ENCODE measurements at places on chromosomes 12 and 14.
A peak's percentile ranks its signal among the peaks of the same experiment; 100 is the strongest.

DNA sequence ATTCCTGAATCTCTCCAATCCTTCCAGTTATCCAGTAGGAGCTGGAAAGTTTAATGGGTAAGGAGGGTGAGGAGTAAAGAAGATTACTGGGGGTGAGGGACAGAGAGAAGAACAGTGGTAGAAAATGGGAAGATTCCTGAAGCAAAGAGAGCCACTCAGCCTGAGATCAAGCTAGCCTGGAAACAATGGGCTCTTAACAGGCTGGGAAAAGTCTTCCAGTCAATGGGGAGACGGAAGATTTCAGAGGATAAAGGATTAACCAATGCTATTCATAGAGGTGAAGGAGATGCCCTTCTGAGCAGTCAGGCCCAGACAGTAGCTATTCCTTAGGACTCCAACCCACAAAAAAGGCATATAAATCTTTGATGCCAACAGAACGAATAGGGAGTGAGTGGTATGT lies 14.8 kb downstream of the GDF11 start:
- no peak for DNase-seq

GRCh38 chr12:117134059-117134458 lies 34.8 kb upstream of the TESC start:
- DNase-seq, result no peak

DNA sequence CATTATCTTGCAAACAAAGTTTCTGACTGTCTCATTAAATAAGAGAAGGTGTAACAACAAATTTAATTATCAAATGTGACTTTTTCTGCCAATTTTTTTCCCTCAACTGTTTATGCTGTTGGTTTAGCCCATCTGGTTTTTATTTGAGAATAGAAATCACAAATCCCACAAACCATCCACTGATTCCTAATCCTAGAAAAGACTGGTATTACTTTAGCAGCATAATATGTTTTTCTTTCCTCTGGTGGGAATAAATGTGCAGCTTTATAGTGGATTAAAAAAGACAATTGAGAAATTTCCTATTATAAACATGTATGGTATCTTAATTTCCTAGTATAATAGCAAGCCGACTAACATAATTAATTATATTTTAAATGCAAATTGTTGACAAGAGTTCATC lies 257.9 kb upstream of the FOXN3 start:
- DNase-seq, result no peak

- DNase-seq, result no peak
Observed at GRCh38 chr12:100398307-100398706, 41.4 kb downstream of the SLC17A8 start.

DNA sequence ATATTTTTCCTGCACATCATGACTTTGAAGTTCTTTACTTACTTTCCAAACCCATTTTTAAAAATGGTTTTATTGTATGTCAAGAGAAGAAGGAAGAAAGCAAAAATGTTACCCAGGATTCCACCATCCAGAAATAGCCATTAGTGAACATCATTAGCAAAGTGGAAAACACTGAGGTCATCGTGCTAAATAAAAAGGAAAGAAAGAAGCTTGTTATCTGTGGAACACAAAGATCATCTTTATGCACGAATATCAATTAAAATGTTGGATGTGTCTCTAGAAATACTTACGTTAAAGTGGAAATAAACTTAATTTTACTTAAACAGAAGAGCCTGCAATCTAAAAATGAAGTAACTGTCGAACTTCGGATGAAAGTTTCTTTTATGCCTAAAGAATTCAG lies 27.3 kb downstream of the SFSWAP start:
- no peak for DNase-seq

DNA sequence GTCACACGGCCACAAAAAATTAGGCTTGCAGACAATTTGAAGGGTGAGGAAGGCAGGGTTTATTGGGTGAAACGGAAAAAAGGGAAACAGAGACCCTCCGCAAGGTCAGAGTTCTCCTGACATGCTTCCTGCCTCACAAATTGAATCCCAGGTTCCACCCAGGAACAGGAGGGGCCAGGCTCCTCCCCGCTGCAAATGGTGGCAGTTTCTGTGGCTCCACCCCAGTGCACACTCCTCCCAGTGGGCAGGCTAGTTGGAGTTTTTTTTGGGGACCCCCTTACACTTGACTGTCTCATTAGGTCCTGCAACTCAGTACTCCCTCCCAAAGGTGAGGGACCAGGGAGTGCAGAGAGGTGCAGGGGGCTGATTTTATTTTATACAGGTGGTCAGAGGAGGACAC lies 39.4 kb upstream of the PPP1CC start:
- DNase-seq, result no peak

GRCh38 chr14:25846246-25846645 lies 751.6 kb downstream of the NOVA1 start:
- DNase-seq, result no peak

DNA sequence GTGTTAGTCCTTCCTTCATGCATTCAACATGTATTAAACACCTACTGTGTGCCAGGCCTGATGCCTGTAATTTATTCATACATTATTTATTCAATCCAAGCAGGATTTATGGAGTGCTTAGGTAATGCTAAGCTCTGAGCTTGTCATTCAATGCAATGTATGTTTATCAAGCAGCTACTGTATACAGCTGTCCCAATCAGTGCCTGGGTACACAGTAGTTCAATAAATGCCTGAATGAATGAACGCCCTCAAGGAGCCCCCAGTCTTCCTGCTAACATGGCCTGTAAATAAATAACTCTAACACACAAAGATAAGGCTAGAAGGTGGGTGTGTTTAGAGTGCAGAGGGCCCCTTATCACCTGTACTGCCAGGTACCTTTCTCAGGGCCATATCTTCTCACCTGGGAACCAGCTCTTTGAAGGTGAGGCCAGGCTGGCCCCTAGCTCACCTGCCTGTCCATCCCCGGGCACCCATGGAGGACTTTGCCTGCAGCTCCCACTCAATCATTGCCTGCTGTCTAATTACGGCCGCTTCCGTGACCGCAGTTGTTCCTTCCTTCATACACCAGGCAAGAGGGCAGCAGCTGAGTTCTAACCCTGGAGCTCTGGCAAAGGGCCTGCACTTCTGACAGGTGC lies 20.0 kb upstream of the KDM2B start:
- DNase-seq, result no peak

- no peak for DNase-seq
Observed at GRCh38 chr12:89424846-89425245, 72.5 kb upstream of the DUSP6 start.

GRCh38 chr12:114669401-114670290 lies 14.3 kb downstream of the TBX3 start:
- no peak for DNase-seq

DNA sequence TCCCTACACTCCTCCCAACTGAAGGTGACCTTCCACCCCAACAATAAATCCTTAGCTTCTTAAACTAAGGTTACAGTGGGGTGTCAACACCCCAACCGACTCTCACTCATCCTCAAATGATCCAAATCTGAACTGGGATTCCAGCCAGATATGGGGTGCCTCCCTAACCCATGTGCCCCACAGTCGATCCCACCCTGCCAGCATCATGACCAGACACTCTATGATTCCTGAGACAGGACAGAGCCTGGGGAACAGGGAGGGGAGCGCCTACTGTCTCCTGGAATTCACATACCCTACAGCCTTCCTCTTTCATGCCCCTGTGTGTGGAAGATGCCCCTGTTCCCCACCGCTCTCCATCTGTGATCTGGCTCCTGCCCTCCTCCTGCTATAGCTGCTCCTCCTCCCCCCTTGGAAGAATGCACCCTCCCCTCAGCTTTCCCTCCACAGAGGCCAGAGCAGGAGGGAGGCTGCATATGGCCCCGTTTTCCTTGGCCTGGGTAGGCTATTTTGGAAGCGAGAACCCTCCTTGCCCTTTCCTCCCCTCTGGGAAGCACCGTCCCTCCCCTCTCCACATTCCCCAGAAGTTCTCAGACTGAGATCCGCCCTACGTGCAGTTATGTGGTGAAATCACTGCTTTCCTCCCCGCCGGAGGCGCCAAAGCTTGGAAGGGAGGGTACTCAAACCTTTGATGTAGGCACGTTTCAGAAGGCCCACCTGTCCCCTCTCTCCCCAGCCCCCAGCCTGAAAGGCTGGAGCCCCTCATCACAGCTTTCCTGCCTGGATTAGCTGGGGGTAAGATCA lies 48.0 kb downstream of the SMUG1 start:
- DNase-seq, result no peak

- no peak for DNase-seq
Observed at GRCh38 chr12:5912437-5913334, 32.4 kb downstream of the ANO2 start.

GRCh38 chr12:52879394-52880351 lies 25.2 kb downstream of the KRT8 start:
- DNase-seq, result peak; percentile 92

DNA sequence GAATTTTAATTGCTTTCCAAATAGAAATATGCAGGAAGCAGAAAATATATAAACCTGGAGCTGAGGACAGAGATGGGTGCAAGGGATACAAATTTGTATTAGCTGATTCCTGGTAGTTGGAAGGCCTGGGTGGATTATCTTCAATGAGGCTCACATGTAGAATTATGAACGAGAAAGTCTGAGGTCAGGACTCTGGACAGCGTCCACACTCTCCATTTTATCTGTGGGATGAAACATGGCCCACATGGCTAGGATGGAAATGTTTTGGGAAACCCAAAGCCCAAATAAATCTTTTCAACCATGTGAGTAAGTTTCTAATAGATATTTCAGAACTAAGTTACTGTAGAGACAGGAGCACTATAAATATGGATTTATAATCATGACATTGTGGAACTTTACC lies 256.1 kb downstream of the APAF1 start:
- peak; percentile 50 for DNase-seq

DNA sequence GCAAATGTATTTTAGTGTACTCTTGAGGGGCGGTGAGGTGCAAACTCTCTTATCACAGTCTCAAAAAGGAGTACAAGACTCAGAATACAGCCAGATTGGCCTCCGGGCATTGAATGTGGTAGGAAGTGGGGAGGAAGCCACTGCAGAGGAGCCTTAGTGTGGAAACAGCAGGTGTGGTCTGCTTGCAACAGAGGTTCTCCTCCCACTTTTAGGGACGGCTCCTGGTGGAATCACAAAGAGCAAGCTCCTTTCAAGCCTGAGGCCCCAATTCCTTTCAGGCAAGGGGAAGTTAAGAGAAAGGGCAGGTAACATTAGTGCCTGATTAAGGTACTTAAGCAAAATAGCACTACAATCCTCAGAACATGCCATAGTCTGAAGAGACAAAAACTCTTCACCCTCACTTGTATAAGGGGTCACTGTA lies 23.7 kb upstream of the SLC2A3 start:
- no peak for DNase-seq

DNA sequence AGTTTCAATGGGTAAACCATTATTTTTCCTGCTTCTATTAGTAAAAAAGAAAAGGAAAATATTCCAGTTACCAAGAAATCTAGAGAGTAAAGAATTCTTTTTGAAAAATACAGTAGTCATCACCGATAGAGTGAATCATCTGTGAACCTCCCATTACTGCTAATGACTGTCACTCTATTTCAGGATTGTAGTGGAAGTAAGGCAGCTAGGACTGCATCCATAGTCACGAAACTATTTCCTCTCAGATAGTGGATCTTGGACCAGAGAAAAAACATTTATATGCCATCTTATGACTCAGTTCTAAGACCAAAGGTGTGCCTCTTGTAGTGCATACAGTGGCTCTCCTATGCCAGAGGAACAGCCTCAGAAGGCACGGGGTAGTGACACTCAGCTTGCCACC lies 173.9 kb upstream of the PLEKHA5 start:
- DNase-seq, result no peak

DNA sequence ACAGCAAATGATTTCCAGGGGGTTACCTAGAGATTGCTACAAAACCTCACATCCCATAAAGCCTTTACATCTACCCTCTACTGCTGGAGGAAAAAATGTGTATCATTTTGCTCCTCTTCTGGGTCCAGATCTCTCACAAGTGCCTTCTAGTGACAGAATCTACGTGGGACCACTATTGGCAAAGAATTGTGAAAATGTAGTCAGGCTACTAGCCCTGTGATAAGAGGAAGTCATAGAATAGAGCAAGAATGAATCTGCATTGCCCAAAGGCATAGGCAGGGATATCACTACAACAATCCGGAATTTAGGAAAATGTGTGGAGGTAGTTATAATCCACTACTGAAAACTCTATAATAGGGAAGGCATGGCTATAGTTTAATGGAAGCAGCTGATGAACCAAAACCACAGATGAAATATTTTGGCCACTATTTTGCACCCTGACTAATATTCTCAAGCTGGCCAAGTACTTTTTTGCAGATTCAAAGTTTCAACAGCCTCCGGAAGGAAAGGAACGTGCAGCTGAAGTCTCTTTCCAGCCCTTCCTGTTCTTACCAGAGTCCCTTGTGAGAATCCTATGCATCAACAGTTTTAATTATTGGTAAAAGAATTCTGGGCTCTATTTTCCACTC lies 176.8 kb downstream of the PHLDA1 start:
- no peak for DNase-seq

GRCh38 chr14:101591121-101591520 lies 29.8 kb downstream of the DIO3 start:
- DNase-seq, result no peak

DNA sequence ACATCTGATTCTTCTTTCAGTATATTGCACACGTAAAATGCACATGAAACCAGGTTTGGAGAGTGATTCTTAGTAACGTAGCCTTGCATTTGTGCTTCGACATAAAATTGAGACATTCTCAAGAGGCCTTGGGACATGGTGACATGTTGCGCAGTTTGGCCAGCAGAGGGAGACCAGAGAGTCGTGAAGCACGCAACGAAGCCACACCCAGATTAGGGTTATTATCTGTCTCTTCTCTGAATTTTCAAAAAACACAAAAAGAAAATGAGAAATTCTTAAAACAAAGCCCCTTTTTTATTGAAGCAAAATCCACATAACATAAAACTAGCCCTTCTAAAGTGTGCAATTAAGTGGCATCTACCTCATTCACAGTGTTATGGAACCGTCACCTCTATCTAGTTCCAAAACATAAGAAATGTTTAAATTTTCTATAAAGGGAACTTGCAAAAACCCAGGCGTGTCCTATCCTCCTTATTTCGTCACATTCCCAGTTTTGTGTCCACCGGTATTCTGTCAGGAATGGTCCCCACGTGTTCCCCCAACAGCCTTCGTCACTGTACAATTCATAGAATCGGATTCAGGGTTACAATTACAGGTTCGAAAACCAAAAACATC lies 108.8 kb upstream of the ATF7IP start:
- DNase-seq, result no peak

GRCh38 chr14:72254937-72255472 lies 322.8 kb downstream of the RGS6 start:
- DNase-seq, result no peak

DNA sequence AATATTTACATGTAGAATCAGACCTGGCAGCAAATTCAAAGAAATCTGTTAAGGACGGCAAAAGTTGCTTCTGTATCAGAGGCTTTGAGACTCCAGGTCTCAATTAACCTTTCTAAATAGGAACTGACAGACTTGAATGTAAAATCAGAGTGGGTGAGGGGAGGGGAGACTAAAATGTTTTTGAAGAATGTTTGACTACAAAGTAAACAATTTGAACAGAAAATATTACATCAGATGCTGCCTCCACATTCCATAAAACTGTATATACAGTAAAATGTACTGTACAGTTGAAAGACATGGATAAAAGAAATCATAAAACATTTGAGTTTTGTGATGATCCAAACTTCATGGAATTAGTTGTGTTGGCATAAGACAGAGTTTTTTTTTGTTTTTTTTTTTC lies 49.5 kb upstream of the POC1B start:
- no peak for DNase-seq
